ENCODE measurements at places on chromosomes 13 and 19. TPM values are rescaled to one million over a fixed set of nuclear protein-coding genes. Genes with fewer than 3 reads are reported as not detected.

DNA sequence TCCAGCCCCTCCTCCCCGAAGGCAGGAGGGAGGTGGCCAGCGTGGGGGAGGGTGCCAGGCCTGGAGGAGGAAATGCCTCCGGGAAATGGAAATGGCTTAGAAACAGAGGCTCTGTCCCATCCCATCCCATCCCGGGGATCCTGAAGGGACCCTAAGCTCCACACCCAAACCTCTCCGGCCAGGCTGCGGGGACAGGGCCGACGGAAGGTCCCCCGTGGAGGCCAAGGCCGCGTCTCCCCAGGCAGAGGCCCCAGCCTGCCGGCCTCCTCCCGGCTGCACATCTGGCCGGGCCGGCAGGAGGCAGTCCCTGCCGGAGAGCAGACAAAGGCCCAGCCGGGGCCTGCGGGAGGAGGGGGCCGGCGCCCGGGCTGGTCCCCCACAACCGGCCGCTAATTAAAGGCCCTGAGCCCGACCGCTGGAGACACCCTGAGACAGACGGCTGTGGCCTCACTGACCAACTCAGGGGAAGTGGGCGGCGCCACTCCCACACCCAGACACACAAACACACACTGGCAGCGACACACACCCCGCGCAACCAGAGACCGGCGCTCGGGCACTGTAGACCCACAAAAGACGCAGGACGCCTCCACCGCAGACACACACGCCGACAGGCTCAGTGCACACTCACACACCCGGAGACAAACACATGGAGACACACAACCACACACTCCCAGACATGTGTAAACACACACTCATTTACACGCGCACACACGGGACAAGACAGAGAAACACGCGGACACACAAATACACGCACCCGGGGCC is 1.1 kb downstream of the ADAMTS10 start:
- DNase-seq = peak; percentile 86

DNA sequence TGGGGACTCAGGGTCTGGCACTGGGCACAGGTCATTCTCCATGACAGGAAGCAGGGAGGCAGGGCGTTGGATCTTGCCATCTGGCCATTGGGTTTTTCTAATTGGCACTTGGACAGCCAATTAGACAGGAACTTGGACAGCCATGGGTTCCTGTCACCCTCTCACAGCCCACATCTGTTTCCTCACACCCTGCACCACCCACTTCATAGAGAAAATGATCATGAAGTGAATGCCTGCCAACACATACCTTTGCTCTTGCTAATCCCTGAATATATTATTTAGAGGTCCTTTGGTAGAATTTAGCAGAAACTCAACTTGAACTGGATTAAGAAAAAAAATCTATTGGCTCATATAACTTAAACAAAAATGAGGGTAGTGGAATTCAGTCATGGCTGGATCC is 4.9 kb upstream of the OLFM2 start:
- DNase-seq = no peak

DNA sequence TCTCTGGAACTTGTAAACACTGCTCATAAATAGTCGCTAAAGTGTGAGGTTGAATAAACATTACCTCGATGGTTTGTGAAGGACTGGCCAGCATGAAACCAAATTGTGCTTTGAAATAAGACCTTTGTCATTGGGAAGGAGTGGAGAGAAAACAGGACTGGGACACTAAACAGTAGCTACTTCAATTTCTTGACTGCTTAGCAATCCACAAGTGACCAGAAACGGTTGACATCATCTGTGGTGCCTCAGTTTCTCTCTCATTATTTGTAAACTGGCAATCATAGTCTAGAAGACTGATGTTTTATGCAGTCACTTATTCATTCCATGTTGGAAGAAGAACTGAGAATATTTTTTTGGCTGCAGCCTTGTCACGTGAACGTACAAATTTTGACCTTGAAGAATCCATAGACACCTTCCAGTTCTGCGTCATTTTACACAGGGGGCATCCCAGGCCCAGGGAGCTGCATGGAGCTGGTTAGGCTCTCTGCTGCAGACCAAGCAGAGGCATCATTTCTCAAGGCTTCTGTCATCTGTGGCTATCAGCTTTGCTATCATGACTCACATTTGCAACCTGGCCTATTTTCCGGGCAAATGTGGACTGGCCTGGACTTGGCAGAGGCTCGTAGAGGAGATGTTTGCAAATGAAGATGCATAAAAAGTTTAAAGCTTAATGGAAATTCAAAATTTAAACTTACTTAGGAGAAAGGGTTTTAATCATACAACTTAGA is 391.8 kb downstream of the FGF9 start:
- no peak for DNase-seq

The HSH2D gene
- total RNA-seq = 0.32 TPM

The ZNF285 gene
- total RNA-seq = 3.0 TPM
